ENCODE measurements at places on chromosomes 1 and 21.

DNA sequence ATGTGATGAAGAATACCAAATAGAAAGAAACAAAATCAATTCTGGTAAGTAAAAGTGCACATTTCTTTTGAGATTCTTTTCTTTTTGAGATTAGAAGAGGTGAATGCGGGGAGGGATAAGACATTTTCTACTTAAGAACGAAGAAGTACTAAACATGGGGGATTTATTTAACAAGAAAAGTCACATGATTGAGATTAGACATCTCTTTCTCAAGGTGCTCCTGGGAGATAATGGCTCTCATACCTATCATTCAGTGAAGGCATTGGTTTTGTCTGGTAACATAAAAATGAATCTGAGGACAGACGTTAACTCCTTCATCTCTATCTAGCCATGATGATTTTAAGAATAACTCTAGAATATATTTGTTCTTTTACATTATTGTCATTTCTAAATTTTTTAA is 147.9 kb upstream of the SAMSN1 start:
- no peak for DNase-seq

- DNase-seq, result peak; percentile 23
These were observed 1.7 kb upstream of the GRIK3 start for GRCh38 chr1:37035796-37036666.

GRCh38 chr1:213669964-213670691 is 317.6 kb upstream of the PROX1 start:
- DNase-seq, result peak; percentile 23

DNA sequence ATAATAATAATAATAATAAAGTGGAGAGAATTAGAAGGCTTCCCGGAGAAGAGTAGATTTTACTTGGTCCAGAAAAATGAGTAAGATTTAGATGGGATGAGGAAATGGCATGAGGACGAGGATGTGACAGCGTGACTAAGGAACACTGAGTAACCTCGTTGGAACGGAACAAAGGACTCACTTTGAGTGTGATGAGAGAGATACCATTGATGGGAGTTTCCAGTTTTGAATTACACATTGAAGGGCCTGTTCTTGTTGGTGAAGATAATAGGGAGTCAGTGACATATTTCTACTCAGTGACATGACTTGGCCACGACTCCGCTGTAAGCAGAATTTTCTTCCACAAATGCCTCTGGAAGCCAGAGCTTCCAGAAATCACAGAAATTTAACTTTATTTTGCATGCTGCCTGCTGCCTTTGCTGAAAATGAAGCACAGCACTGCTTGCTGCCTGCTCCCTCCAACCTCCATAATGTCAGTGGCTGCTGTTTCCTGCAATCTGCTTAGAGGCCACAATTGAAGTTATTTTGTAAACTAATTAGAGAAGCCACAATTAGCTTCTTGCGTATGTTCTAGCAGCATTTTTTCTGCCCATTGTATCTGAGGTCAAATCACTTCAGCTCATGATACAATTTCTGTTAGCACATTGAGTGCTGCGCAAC is 33.7 kb upstream of the FBXO28 start:
- no peak for DNase-seq

GRCh38 chr1:48109390-48110013 is 112.3 kb upstream of the TRABD2B start:
- DNase-seq, result peak; percentile 34

- DNase-seq, result no peak
These were observed 4.6 kb upstream of the TACSTD2 start for GRCh38 chr1:58581641-58582040.

DNA sequence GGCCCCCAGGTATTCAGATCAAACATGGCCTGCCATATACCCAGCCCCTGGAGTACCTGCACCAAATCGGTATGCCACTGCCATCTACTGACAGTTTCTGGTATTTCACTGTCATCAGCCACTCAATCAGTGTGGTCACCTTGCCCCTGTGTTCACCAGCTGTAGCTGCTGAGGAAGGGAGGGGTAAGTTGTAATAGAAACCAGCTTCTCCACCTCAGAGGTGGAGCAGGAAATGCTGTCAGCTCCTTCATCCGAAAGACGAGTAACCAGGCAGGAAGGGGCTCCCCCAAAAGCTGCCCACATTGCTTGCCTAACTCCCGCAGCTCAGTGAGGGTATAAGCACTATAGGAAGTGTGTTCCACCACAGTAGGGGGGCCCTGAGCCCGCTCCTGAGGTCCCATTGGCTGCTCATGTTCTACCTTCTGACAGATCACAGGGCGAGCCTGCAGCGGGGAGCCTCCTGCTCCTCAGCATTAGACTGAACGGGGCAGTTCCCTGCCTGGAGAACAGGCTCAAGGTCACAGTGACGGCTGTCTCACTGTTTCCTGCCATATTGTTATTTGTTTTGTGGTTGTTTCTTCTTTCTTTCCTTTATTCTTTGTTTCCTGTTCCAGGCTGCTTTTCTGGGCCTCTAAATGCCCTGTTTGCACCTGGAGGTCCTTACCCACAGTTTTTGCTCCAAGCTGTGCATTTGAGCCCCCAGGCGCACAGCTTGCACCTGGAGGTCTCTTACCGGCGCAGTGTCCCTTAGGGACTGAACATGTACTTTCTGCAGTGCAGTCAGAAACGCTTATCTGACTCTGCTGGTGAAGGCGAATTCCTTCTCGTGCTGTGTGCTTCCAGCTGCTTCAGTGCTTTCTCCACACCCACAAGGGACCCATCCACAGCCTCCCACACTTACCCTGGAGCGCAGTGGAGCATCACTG is 1638.3 kb downstream of the MRPL39 start:
- DNase-seq, result no peak

DNA sequence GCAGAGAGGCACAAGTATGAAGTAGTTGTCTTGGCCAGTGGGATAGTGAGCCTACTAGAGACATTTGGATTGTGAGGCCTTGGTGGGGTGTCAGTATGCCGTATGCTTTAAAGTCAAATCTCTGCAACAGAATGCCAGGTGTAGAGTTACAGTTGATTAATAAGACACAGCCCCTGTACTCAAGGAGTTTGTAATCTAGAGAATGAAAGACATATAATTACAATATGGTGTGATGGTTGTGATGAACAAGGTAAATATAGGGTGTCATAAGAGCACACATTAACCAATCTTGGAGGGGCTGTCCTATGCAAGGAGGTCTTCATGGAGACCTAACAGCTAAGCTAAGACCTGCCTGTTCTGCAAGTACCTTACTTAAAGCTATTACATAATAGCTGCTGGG is 113.1 kb downstream of the ATF6 start:
- no peak for DNase-seq

DNA sequence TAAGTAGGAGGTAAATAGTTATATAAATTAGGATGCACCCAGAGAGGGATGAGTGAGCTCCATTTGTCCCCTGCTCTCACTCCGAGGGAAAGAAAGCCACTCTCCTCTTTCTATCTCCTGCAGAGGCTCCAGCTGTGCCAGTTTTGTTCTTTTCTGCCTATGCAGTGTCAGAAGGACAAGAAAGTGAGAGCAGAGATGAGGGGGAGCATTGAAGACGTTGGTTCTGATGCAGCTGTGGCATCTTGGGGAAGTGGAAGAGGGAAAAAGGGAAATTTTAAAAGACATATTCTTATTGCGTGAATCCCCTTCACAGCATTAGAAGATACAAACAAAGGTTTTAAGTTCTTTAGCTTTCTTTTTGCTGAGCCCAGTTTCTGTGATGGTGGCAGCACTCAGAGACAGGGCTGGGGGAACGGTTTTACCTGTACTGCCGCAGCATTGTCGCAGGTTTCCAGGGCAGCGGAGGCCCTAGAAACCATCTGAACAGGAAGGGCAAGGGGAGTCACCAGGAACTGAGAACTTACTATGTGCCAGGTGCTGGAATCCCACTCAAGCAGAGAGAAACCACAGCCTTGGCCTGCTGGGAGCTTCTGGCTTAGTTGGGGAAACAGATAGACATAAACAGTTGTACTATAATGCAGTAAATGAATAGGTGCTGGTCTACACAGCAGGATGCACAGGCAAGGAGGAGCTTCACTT is 44.9 kb upstream of the USP24 start:
- no peak for DNase-seq

GRCh38 chr1:15696956-15697521 is 12.9 kb downstream of the PLEKHM2 start:
- no peak for DNase-seq
